Left ventricle myocardium inferior (tissue), 1 donor: ENCODE measurements at places on chromosomes 6 and 20. TPM values are rescaled to one million over a fixed set of nuclear protein-coding genes. Genes with fewer than 3 reads are reported as not detected.
A peak's percentile ranks its signal among the peaks of the same experiment; 100 is the strongest.

The AVP gene
- total RNA-seq, result 0.38 TPM

The IRF4 gene
- 0.22 TPM for total RNA-seq

The MCHR2 gene
- total RNA-seq, result not detected

- H3K27me3 ChIP-seq, result no peaks in the 10 kb centered on the region
- DNase-seq, result no peak
- H3K36me3 ChIP-seq, result peaks cover 78% of the 10 kb centered on the region
- H3K4me1 ChIP-seq, result no peaks in the 10 kb centered on the region
- no peak overlapping the region for H3K27ac ChIP-seq
Observed at GRCh38 chr6:28118217-28118616, 6.2 kb upstream of the ZSCAN16 start.

The BCAS4 gene
- 2.1 TPM for total RNA-seq

- H3K4me3 ChIP-seq, result peak overlapping the region; percentile 92
- no peaks in the 10 kb centered on the region for H3K36me3 ChIP-seq
- no peaks in the 10 kb centered on the region for H3K27me3 ChIP-seq
- DNase-seq, result no peak
- H3K4me1 ChIP-seq, result peaks cover 53% of the 10 kb centered on the region
Observed at GRCh38 chr6:82248273-82248735, 760 bp upstream of the IBTK start.

DNA sequence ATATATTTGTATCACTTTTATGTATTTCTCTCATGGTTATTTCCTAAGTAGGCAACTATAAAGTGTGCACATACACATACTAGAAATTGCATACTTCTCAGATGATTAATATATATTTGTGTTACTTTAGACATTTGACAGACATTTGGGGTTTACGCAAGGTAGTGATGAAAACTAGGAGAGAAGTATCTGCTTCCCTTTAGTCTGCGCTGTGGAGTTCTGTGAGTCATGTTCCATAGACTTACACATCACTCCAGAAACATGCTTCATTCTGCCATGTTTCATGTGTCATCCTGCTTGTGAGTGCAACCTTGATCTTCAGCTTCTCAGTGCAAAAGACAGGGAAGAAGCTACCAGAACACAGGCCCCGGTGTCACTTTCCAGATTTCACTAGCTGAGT is 200.7 kb upstream of the BMP2 start:
- H3K36me3 ChIP-seq, result no peaks in the 10 kb centered on the region
- no peak overlapping the region for H3K27ac ChIP-seq
- DNase-seq, result no peak
- H3K4me1 ChIP-seq, result no peaks in the 10 kb centered on the region
- H3K27me3 ChIP-seq, result no peaks in the 10 kb centered on the region

- no peaks in the 10 kb centered on the region for H3K27me3 ChIP-seq
- no peak for DNase-seq
- H3K27ac ChIP-seq, result no peak overlapping the region
- H3K4me3 ChIP-seq, result no peak overlapping the region
- no peaks in the 10 kb centered on the region for H3K4me1 ChIP-seq
- no peaks in the 10 kb centered on the region for H3K36me3 ChIP-seq
Observed at GRCh38 chr6:151551223-151551857, 57.5 kb downstream of the CCDC170 start.

DNA sequence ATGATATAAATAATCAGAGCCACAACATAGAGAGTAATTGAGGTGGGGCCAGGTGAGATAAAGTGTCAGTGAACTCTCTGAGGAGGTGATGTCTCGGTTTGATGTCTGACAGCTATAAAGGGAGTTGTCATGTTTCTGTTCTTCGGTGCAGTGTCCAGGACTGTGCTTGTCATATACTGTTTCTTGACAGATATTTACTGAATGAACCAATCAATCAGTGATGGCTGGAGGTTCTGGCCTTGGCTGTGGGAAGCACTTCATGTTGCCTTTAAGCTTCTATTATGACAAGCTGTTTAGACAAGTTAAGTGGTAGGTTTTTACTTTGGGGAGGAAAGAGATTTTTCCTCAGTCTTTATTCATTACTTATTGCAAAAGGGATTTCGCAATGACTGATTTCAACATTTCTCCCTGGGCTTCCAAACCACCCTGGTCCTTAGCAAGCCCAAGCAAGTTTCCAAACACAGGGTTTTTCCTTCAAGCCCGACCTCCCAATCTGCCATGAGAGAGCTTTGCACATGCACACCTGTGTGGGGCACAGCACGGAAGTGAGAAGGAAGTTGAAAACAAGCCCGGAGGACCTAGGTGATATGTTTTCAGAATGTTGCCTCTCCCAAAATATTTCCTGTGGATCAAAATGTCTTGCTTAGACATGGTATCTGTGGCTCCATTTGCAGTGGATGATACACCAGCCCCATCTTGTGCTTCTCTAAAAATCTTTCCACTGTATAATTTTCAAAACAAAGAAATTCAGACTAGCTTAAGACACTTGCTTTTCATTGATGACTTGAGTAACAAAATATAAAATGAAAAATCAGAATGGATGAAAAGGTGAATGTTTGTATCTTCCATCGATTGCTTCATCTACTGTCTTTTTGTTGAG is 567.3 kb upstream of the BTBD3 start:
- no peak overlapping the region for H3K4me3 ChIP-seq
- no peak for DNase-seq
- no peak overlapping the region for H3K27ac ChIP-seq
- no peaks in the 10 kb centered on the region for H3K36me3 ChIP-seq

DNA sequence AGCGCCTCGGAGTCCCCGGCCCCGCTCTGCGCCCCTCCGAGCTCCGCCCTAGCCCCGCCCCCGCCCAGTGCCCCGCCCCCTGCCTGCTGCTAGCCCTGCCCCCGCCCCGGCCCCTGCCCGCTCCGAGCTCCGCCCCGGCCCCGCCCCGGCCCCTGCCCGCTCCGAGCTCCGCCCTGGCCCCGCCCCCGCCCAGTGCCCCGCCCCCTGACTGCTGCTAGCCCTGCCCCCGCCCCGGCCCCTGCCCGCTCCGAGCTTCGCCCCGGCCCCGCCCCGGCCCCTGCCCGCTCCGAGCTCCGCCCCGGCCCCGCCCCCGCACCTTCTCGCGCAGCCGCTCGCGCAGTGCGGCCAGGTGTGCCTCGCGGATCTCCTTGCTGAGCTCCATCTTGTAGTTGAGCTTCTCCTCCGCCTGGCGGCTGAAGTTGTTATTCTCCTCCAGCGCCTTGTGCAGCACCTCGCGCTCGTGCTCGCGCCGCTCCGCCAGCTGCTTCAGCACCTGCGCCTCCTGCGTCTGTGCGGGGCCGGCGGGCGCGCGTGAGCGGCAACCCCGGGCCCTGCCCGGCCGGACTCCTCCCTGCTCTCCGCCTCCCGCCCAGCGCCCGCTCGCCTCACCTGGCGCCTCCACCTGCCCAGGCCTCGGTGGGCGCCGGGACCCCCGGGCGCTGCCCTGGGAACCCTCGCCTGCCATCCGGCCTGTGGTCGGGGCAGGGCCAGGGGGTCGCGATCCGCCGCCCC is 11.3 kb downstream of the STMN3 start:
- no peaks in the 10 kb centered on the region for H3K36me3 ChIP-seq
- peak; percentile 90 for DNase-seq
- peak overlapping the region; percentile 74 for H3K4me3 ChIP-seq
- H3K27me3 ChIP-seq, result no peaks in the 10 kb centered on the region
- H3K27ac ChIP-seq, result peak overlapping the region; percentile 97

- no peaks in the 10 kb centered on the region for H3K4me1 ChIP-seq
- H3K27ac ChIP-seq, result no peak overlapping the region
- no peaks in the 10 kb centered on the region for H3K36me3 ChIP-seq
- H3K27me3 ChIP-seq, result no peaks in the 10 kb centered on the region
- no peak overlapping the region for H3K4me3 ChIP-seq
Observed at GRCh38 chr20:8065691-8066090, 46.1 kb upstream of the TMX4 start.

GRCh38 chr6:126721581-126722160 is 381.8 kb downstream of the CENPW start:
- H3K4me3 ChIP-seq, result no peak overlapping the region
- DNase-seq, result no peak
- H3K27me3 ChIP-seq, result no peaks in the 10 kb centered on the region
- no peaks in the 10 kb centered on the region for H3K4me1 ChIP-seq
- no peaks in the 10 kb centered on the region for H3K36me3 ChIP-seq

The DBNDD2 gene
- total RNA-seq, result 362 TPM

- no peak for DNase-seq
- H3K36me3 ChIP-seq, result no peaks in the 10 kb centered on the region
- H3K27me3 ChIP-seq, result peaks cover 37% of the 10 kb centered on the region
- H3K27ac ChIP-seq, result peak overlapping the region; percentile 74
Observed at GRCh38 chr6:168417679-168418557, 23.1 kb upstream of the SMOC2 start.

- H3K36me3 ChIP-seq, result no peaks in the 10 kb centered on the region
- no peaks in the 10 kb centered on the region for H3K27me3 ChIP-seq
- DNase-seq, result peak; percentile 43
- peaks cover 8% of the 10 kb centered on the region for H3K4me1 ChIP-seq
- no peak overlapping the region for H3K4me3 ChIP-seq
Observed at GRCh38 chr6:125598422-125598821, 151.0 kb upstream of the HEY2 start.

- peaks cover 18% of the 10 kb centered on the region for H3K4me1 ChIP-seq
- DNase-seq, result no peak
- H3K36me3 ChIP-seq, result no peaks in the 10 kb centered on the region
- H3K27ac ChIP-seq, result no peak overlapping the region
- H3K4me3 ChIP-seq, result no peak overlapping the region
Observed at GRCh38 chr20:41367956-41368355, 1.3 kb upstream of the EMILIN3 start.

GRCh38 chr20:42392442-42392841 is 774.3 kb upstream of the CHD6 start:
- no peak overlapping the region for H3K4me3 ChIP-seq
- H3K36me3 ChIP-seq, result no peaks in the 10 kb centered on the region
- H3K4me1 ChIP-seq, result no peaks in the 10 kb centered on the region
- H3K27me3 ChIP-seq, result no peaks in the 10 kb centered on the region
- H3K27ac ChIP-seq, result peak overlapping the region; percentile 32
- peak; percentile 14 for DNase-seq

The SNAI1 gene
- 0.69 TPM for total RNA-seq

The CAGE1 gene
- total RNA-seq, result not detected

The TSHZ2 gene
- total RNA-seq, result 3.1 TPM

DNA sequence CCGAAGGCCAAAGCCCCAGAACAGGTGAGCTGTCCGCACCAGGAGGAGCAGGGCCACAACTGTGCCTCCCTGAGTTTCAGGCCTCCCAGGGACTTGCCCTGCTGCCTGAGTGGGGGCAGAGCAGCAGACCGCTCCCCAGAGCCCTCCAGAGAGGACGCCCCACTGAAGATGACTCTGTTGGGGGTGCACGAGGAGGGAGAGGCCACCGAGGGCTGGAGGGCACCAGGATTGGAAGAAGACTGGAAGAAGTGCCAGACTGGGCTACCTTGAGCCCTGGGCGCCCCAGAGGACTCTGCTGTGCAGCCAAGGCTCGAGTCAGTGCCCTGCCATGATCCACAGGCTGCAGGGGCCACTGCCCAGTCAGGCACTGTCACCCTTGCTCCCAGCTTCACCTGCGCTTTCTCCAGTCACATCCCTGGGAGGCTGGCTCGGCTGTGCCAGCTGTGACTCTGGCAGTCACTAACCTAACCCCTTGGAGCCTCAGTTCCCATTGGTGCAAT is 11.3 kb downstream of the CST7 start:
- H3K27ac ChIP-seq, result no peak overlapping the region
- no peaks in the 10 kb centered on the region for H3K27me3 ChIP-seq
- peaks cover 10% of the 10 kb centered on the region for H3K4me1 ChIP-seq
- no peak overlapping the region for H3K4me3 ChIP-seq
- no peak for DNase-seq
- H3K36me3 ChIP-seq, result peaks cover 48% of the 10 kb centered on the region

DNA sequence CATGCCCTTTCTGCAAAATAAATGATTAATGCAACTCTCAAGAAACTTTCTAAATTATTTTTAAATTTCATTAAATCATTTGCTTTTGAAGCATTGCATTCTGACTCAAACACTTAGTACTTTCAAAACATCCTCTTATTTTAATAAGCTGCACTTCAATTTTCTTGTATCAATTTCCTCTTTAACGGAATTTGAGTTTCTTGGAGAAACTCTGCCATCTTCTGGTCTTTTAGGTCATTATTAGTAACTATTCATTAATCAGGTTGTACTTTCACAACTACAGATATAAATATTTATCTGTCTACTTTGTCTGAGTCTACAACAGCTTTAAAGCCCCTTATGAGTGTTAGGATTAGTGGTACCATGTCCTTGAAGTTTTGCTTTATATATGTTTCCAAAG is 30.2 kb downstream of the TMX4 start:
- no peaks in the 10 kb centered on the region for H3K4me1 ChIP-seq
- DNase-seq, result no peak
- no peaks in the 10 kb centered on the region for H3K27me3 ChIP-seq
- peaks cover 44% of the 10 kb centered on the region for H3K36me3 ChIP-seq

DNA sequence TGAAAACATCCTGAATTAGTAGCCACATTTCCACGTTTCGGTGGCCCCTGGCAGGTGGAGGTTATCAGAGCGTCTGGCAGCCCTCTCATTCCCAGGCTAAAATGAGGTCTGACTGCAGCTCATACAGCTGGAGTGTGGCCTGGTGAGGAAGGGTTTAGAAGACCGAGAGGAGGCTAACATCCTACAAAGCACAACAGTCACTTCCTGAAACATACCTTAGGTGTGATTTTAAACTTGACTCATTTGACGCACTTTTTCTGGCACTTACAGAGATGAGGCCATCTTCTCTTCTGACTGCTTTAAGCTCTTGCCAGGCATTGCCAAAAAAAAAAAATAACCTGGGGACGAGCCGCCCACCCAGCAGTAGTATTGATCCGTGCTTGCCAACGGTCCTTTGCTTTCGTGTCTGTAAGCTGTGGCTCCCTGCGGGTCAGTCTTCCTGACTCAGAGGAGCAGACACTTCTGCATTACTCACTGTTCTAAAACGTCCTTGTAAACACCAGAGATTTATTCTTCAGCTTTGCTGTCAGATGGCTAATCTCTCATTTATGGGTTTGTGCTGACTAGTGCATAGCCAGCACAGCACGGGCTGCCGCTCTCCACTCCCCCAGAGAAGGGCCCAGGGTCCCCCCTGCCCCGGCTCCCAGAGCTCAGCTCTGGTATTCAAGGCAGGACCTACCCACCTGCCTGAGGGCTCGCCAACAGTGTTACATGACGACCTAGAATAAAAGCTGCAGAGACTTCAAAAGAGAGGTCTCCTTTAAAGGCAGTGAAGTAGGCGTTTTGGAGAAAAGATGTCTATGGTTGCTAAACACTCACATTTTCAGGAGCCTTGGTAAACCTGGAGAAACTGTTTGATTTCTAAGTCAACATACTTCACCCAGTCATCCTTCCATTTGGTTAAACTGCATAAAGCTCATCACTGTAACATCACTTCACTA is 78.5 kb upstream of the FRMD1 start:
- no peaks in the 10 kb centered on the region for H3K4me1 ChIP-seq
- H3K27me3 ChIP-seq, result peaks cover 88% of the 10 kb centered on the region
- DNase-seq, result no peak
- H3K36me3 ChIP-seq, result no peaks in the 10 kb centered on the region
- no peak overlapping the region for H3K4me3 ChIP-seq

The ZNF292 gene
- total RNA-seq, result 28.2 TPM

- no peaks in the 10 kb centered on the region for H3K4me1 ChIP-seq
- H3K27ac ChIP-seq, result no peak overlapping the region
- no peaks in the 10 kb centered on the region for H3K27me3 ChIP-seq
- DNase-seq, result no peak
- no peak overlapping the region for H3K4me3 ChIP-seq
- H3K36me3 ChIP-seq, result no peaks in the 10 kb centered on the region
Observed at GRCh38 chr6:35443341-35444030, 8.7 kb upstream of the FANCE start.

The TFAP2D gene
- not detected for total RNA-seq

The ARG1 gene
- total RNA-seq, result 0.22 TPM
